ENCODE measurements at places on chromosomes 12 and 14.

GRCh38 chr12:1553987-1554982 lies 40.1 kb downstream of the FBXL14 start:
- no peak for DNase-seq

DNA sequence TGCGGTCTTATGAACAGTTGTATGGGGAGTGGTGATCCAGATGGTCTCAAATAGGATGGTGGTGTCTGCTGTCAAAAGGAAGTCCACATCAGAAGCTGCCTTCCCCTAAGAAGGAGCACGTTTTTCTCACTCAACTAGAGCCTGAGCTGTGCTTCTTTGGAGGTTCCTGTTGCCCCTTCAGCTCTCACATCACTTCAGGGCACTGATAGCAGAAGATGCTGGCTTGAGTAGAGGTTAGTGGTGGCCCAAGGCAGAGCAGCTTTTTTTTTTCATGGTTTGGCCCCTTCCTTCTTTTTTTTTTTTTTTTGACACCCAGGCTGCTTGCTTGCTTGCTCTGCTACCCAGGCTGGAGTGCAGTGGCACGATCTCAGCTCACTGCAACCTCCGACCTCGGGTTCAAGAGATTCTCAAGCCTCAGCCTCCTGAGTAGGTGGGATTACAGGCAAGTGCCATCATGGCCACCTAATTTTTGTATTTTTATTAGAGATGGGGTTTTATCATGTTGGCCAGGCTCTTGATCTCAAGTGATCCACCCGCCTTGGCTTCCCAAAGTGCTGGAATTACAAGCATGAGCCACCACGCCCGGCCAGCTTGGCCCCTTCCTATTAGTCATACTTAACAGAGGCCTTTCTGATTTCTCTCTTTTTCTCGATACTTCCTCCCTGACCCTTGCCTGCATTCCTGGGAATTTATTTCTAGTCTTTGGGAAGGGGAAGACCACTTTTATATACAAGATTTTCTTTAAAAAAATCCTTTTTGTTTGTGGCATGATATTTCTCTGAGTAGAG lies 31.6 kb downstream of the KLRD1 start:
- DNase-seq, result no peak

DNA sequence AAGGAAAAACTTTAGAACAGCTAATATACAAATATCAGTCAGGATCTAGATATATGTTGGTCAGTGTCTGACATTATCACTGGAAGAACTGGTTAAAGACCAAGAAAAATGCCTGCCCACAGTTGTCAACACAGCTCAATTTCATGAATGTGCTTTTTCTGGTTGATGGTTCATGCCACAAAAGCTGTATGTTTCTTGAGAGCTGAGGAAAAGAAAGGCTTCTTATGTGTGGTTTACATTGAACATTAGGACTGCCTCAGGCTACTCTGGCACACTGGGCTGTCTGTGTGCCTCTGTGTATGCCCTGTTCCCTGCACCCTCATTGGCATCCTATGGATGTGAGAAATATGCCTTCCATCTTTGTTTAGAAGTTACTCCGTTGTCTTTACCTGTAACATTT lies 218.8 kb upstream of the RGS6 start:
- no peak for DNase-seq

- no peak for DNase-seq
Observed at GRCh38 chr14:104107611-104108569, 22.4 kb downstream of the ASPG start.

GRCh38 chr12:7497661-7498060 lies 5.9 kb downstream of the CD163 start:
- no peak for DNase-seq

DNA sequence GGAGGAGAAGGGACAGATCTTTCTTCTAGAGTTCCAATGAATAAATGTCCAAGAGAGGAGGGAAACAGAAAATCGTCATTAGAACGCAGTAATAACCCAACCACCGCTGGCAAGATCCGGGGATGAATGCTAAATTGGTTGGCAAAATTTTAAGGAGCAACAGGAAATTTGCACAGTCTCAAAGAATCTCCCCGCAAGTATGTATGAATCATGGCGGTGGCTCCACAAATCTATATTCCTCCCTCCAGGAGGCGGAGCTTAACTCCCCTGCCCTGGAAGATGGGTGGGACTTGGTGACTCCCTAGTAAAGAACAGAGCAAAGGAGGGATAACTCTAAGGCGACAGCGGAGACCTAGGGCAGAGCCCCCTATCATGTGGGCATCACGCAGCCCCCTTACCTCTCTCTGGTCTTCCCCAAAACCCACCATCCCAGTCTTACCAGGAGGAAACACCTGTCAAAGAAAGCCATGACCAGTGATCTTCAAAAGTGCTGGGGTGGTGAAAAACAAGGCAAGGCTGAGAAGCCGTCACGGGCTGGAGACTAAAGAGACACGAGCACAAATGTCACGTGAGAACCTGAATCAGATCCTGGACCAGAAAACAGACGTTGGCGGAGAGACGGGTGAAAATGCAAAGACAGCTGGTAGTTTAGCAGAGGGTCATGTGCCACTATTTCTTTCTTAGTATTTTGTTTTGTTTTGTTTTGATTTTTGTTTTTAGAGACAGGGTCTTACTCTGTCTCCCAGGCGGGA lies 125.8 kb downstream of the NCOR2 start:
- no peak for DNase-seq

GRCh38 chr12:121748571-121749265 lies 36.2 kb downstream of the TMEM120B start:
- peak; percentile 15 for DNase-seq

GRCh38 chr12:40013847-40014246 lies 92.0 kb downstream of the SLC2A13 start:
- DNase-seq, result no peak

DNA sequence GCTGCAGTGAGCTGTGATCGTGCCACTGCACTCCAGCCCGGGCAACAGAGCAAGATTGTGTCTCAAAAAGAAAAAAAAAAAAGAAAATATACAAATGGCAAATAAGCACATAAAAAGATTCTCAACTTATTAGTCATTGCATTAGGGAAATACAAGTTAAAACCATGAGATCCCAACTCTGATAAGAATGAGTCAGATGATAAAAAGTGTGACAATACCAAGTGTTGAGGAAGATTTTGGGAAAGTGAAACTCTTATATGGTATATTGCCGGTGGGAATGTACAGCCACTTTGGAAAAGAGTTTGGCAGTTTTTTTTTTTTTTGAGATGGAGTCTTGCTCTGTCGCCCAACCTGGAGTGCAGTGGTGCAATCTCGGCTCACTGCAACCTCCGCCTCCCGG lies 7.6 kb upstream of the PRPF40B start:
- no peak for DNase-seq

DNA sequence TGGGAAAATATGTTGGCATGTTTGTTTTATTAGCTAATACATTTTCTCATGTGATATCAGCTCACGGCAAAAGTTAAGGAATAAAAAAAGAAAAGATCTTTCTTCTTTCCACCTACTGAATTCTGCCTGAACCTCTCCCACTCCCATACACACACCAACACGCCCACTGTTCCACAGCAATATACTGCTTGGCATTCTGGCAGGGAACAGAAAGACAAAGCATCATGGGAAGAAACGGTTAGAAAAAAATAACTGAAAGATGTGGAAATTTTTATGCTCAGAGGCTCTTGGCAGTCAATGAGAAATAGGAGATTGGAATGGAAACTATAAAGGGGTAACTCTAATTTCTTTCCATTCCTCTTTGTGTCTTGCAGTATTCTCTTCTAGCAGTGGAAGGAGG lies 268.5 kb downstream of the FOXG1 start:
- DNase-seq, result no peak

DNA sequence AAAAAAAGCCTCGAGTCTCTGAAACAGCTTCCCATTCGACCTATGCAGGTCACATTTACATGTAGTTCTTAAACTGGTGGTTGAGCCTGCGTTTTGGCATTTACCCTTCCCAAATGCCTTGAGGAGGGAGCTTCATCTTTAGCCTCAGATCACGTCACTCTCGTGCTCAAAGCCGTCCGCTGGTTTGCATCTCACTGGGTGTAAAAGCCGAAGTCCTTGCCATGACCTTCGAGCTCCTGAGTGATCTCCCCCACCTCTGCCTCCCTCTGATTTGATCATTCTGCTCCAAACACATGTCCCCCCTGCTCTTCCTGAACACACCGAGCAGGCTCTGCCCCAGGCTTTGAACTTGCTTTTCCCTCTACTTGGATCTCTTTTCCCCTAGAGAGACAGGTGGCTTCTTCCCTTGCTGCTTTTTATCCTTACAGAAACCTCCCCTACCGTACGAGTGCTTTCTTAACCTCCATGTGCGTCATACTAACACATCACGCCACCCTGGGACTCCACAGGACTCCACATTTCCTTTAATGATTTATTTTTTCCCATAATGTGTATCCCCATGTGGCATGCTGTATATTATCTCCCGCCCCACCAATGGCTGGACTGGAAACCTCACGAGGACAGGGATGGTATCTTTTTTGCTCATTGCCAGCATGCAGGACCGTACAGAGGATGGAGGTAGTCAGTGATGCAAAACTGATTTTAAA lies 610.7 kb downstream of the VRK1 start:
- no peak for DNase-seq

DNA sequence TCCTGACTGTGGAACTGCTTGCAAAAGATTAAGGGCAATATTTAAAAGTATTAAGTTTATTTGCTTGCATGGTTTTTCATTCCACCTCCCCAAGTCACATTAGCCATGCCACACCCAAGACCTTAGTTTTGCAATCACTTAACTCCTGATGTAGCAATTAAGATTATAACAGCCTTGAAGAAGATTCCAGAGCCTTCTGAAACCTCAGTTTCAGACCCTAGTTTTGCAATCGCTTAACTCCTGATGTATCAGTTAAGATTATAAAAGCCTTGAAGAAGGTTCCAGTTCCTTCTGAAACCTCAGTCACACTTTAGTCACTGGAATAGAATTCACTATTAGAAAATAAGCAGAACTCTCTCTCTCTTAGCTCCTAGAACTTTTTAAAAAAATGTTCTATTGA lies 42.7 kb upstream of the DCN start:
- no peak for DNase-seq

DNA sequence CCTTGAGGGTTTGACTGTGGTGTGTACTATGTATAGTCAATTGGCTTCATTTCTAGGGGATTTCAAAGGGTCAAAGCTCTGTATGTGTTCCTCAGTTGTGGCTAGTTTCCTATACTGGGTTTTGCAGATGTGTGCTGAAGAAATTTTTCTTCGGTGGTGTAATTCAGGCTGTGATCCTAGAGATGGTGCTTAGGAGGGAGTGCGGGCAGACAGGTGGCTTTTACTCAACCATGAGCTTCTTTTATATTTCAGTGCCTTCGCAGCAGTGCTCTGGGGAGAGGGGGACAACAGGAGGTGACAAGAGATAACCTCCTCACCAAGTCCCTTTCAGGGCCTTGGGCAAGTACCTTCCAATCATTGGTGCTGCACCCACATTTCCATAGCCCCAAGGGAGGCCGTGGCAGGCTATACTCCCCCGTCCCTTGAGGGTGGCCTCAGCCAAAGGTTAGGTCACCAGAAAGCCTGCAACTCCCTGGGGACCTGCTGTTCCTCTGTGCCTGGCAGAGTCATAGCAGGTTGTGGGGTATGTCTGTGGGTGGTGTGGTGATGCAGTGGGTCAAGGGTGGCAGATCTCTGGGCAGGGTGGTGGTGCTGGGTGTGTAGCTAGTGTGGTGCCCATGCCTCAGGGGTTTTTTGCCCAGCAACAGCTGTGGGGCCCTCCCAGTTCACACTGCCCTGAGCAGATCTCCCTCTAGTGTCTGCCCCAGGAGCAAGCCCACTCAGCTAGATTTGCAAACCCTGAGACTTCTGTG lies 37.0 kb upstream of the TMX1 start:
- DNase-seq, result no peak

DNA sequence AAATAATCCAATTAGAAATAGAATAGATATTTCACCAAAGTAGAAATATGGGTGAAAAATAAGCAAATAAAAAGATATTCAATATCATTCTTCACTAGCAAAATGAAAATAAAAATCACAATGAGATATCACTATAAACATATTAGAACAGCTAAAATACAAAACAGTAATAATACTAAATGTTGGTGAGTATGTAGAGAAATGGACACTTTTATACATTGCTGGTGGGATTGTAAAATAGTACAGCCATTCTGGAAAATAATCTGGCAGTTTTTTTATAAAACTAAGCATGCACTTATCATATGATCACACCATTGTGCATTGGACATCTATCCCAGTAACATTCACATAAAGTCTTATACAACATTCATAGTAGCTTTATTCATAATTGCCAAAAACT lies 320.2 kb upstream of the OR4E1 start:
- no peak for DNase-seq

DNA sequence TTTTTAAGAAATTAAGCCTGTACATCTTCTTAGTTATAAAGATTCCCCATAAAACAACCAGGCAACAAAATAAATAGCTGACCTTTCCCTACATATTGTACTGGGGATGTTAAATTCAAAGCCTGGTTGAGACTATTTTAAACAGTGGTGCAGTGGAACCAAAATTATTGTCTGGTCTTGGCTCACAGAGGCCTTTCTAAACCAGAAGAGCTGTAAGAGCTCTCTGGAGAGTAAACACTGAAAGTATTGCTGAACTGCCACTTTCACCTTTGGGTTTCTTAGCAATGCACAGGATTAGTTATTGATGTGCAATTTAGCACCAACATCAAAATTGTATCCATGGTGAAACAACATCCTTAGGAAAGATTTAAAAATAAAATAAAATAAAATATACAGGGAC lies 20.6 kb downstream of the RACGAP1 start:
- no peak for DNase-seq

GRCh38 chr12:13164921-13165616 lies 31.5 kb upstream of the EMP1 start:
- DNase-seq, result no peak

Measured in CD4-positive, alpha-beta T cell treated with Interleukin-4 for 1 hour (primary cell).